ENCODE measurements at places on chromosomes 2 and 18.

DNA sequence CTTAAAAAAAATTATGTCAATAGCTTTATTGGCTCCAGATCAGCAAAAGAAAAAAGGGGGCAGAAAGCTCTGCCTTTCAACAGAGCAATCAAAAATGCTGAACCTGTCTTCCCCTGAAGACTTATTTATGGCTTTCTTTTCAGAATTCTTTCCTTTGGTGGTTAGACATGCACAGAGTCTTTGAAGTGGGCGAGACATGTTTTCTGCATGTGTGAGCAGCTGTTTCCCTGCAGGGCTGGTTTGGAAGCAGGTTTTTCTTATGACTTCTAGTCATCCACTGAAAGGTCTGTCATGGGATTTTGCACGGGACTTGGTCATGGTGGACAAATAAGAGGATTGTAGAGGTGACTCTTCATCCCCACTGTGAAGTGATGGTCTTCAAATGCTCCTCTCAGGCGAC, 160.3 kb downstream of the VAPA start:
- no peak for DNase-seq

- DNase-seq: no peak
Observed at GRCh38 chr2:119008108-119008507, 66.1 kb downstream of the MARCO start.

GRCh38 chr18:41128126-41128525, 826.9 kb upstream of the PIK3C3 start:
- DNase-seq: no peak

DNA sequence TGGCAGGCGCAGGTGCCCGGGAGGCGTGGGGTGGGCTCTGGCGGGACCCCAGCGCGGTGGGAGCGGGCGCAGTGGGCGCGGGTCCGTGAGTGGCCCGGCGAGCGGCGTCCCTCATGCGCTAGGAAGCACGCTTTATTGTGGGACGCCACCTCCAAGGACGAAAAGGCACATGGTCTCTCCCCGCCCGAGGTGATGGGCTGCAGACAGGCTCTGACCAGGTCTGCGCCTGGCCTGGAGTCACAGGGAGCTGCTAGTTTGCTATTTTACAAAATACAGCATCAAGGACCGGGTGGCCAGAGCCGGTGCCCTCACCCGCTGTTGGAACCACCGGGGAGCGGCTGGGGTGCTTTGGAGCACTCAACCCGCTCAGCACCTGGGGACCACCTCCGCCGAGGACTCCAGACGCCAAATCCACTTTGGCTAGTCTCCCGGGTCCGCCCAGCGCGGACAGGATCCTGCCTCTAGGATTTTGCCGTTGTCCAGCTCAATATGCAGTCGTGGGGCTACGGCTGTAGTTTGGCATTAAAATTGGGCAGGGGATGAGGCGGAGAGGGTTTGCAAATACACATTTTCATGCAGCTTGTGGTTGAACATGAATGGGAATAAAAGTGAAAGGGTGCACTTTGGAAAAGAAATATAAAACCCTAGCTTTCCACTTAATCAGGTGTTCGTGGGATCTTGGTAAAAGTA, 65.4 kb downstream of the LRRFIP1 start:
- peak; percentile 44 for DNase-seq

DNA sequence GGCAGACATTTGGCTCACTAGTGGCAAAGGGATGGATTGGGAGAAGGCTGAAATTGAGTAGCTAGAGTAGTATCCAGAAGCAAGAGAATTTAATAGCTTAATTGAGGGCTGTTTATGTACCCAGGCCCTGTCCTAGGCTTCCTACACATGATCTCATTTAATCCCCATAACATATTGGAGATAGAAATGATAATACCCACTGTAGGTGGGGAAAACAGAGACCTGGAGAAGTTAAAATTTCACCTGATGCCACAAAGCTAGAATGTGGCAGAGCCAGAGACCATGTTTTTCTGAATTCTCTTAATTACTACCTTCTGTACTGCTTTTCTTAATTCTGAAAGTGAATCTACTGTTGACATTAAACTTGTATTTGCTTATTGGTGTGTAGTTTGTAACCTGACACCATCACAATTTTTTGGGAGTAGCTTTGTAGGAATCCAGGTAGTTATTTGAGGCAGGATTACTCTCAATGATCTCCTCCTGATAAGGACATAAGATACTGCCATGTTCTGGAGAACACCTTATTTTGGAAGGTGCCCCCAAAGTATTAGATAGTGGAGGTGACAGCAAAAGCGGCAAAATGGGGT, 42.2 kb downstream of the RAB10 start:
- DNase-seq: no peak

DNA sequence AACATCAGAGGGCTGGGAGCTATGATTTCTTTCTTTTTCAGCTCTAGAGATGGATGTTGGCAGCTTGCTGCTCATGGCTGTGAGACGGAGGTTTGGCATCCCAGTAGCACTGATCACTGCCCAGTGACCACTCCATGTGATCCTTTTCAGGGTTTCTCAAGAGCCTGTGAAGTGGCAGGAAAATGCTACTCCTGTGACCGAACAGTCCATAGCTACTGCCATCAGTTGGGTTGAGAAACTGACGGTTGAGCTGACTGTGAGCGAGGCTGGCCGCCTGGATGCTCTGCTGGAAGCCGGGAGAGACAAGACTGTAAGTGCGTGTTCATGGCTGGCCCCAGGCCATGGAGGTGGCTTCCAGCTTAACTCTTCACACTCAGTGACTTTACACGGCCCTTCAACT, 34.2 kb downstream of the VWA3B start:
- DNase-seq: no peak

DNA sequence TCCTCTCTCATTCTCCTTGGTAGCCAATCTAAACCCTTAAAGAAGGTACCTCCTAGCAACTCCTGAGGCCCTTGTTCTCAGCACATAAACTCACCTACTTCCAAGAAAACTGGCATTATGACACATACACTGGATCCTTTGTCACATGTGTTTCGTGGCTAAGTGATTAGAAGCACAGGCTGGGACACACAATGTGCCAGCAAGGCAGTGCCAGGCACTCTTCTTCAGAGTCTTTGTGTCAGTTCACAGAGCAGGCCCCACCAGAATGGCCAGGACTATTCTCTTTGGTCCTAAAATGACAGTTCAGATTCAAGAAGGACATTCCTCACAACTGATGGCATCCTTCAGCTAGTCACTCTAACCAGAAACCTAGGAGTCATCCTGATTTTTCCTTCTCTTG, 40.3 kb downstream of the SMC6 start:
- no peak for DNase-seq

DNA sequence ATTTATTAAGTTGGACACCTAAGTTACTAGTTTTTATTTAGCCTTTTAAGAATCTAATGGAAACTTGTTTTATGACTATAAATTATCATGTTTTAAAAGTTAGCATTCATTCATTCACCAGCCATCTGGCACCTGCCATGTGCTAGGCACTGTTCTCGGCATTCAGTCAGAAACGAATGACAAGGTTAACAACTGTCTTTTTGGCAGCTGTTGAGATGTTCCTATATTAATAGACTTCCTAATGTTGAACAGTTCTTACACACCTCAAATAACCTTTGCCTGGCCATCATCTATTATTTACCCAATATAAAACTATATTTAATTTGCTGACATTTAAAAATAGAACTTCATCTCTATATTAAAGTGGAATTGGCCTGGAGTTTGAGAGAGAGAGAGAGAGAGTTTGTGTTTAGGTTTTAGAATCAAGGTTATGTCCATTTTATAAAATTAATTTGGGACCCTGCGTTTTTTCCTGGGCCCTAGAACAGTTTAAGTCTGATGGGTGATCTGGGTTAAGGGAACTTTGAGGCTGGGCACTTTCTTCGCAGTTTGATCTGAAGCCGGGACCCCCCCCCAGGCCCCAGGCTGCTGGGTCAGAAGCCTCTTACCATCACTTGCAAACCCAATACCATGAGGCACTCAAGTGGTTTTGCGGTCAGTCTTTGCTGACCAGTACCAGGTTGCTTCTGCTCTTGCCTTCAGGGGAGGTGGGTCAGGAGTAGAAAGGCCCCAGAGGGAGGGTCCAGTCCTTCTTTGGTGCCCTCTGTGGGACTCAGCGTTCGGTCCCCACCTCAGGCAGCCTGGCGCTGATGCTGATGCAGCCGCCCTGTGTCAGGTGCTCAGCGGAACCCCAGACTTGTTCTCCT, 48.3 kb upstream of the ASB1 start:
- DNase-seq: no peak

GRCh38 chr18:61606759-61607158, 273.5 kb downstream of the CDH20 start:
- no peak for DNase-seq

- peak; percentile 39 for DNase-seq
Observed at GRCh38 chr2:102114851-102115497, 27.6 kb upstream of the IL1R1 start.

GRCh38 chr18:56382541-56382940, 255.9 kb downstream of the TXNL1 start:
- no peak for DNase-seq

GRCh38 chr2:118221536-118222272, 133.4 kb downstream of the INSIG2 start:
- peak; percentile 20 for DNase-seq

- no peak for DNase-seq
Observed at GRCh38 chr2:8587920-8588830, 93.7 kb upstream of the ID2 start.

All from activated CD4-positive, alpha-beta T cell treated with anti-CD3 and anti-CD28 coated beads, Interleukin-2, amount 50 U/mL, for 48 hours (primary cell).